Heart right ventricle (tissue), 16 donors: ENCODE measurements at places on chromosomes 4 and X. TPM values are rescaled to one million over a fixed set of nuclear protein-coding genes. Genes with fewer than 3 reads are reported as not detected.

DNA sequence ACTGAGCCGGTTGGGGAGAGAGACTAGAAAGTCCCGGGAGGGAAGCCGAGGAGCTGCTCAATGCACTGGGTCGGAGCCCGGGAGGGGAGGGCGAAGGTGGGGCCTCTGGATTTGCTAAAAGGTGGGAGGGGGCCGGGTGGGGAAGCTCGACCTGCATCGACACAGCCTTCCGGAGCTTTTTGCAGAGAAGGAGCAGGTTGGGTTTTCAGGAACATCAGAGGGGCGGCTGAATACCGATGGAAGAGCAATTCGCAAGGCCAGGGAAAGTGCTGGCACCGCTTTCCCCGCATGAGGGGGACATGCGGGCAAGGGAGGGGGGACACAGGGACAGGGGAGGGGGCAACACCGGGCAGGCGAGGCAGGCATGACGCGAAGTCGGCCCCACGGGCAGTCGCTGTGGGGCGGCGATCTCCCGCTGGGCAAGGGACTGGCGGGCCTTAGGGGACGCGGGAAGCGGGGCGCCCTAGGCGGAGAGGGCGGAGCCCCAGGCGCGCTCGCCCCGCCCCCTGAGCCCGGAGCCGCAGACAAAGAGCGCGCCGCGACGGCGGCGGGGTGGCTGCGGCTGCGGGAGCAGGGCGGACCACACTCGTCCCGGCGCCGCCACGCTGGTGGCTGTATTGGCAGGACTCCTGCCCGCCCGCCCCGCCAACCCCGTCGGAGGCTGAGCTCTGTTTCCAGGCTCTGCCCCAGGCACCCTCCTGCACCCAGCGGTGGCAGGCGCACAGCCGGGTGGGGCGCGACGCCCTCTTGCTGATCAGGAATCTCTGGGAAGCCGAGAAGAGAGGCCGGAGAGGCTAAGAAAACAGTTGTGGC is 11.6 kb downstream of the PDZD4 start:
- peaks cover 7% of the 10 kb centered on the region for H3K4me1 ChIP-seq
- no peak overlapping the region for H3K27ac ChIP-seq
- no peaks in the 10 kb centered on the region for H3K27me3 ChIP-seq

GRCh38 chrX:68935362-68935761 is 106.5 kb downstream of the EFNB1 start:
- H3K27me3 ChIP-seq, result no peaks in the 10 kb centered on the region
- H3K27ac ChIP-seq, result no peak overlapping the region
- DNase-seq, result no peak
- no peak overlapping the region for H3K4me3 ChIP-seq
- H3K36me3 ChIP-seq, result no peaks in the 10 kb centered on the region

GRCh38 chr4:55385201-55385649 is 10.5 kb upstream of the TMEM165 start:
- no peaks in the 10 kb centered on the region for H3K27me3 ChIP-seq
- H3K27ac ChIP-seq, result no peak overlapping the region
- DNase-seq, result no peak
- H3K4me1 ChIP-seq, result no peaks in the 10 kb centered on the region
- H3K4me3 ChIP-seq, result no peak overlapping the region

- no peak overlapping the region for H3K4me3 ChIP-seq
- H3K27me3 ChIP-seq, result no peaks in the 10 kb centered on the region
- no peaks in the 10 kb centered on the region for H3K36me3 ChIP-seq
- H3K4me1 ChIP-seq, result no peaks in the 10 kb centered on the region
- no peak for DNase-seq
Observed at GRCh38 chrX:107861056-107861455, 35.4 kb downstream of the MID2 start.

DNA sequence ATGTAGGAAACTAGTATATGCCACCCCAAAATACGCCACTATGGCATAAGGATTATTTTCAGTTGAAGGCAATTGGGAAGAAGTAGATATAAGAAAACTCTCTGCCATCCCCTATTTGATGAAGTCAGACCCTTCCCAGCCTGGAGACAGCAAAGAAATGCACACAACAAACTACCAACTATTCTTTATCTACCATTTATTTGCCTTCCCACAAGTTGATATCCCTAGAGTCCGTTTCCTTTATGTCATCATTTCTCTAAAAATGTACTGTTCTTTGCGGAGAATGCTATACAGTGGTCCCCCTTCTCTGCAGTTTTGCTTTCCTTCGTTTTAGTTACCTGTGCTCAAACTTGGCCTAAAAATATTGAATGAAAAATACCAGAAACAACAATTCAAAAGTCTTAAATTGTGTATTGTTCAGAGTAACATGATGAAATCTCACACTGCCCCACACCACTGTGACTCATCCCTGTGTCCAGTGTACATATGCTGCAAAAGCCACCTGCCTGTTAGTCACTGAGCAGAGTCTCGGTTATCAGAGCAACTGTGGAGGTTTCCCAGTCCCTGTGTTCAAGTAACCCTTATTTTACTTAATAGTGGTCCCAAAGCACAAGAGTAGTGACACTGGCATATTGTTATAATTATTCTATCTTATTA is 152.3 kb downstream of the WDFY3 start:
- H3K4me3 ChIP-seq, result no peak overlapping the region
- peaks cover 53% of the 10 kb centered on the region for H3K36me3 ChIP-seq
- DNase-seq, result no peak
- no peaks in the 10 kb centered on the region for H3K27me3 ChIP-seq
- H3K27ac ChIP-seq, result no peak overlapping the region

GRCh38 chr4:89957046-89957926 is 62.6 kb downstream of the MMRN1 start:
- H3K27ac ChIP-seq, result no peak overlapping the region
- no peak for DNase-seq
- no peaks in the 10 kb centered on the region for H3K4me1 ChIP-seq
- H3K4me3 ChIP-seq, result no peak overlapping the region
- no peaks in the 10 kb centered on the region for H3K36me3 ChIP-seq

DNA sequence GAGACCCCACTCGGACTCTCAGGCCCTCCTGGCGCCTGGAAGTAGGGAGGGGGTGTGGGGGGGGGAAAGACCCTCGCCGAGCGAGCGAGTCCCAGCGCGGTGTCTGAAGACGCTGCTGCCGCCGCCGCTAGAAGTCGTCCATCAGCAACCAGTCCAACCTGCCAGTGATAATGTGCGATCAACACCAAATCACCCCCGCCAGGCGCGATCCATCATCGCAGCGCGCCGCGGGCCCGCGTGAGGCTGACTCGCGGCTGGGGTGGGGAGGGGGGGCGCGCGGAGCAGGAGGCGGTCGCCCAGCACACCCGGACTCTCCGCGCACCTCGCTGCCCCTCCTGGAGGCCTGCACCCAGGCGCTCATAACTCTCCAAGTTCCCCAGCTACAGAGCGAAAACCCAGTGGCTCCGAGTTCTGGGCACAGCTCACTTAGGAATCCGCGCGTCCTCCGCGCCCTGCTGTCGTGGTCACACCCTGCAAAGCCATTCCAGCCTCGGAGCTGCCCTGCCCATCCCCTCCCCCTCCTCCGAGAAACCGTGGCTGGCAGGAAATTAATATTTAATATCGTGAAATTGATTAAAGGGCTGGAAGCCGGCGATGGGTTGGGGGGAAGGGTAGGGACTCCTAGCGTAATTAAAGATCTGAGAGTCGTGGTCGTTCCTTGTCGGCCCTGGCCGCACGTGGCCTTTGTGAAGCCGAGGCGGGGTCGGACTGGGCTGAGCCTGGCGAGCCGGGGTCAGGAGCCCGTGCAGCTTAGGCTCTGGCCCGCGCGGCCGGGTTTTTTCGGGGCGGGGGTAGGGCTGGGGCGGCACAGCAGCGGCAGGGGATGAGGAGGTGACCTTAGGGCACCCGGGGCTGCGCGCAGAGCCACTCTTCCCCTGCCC is 58.1 kb upstream of the BCOR start:
- H3K4me3 ChIP-seq, result peak overlapping the region; percentile 53
- H3K4me1 ChIP-seq, result peaks cover 38% of the 10 kb centered on the region
- H3K36me3 ChIP-seq, result no peaks in the 10 kb centered on the region
- peaks cover 100% of the 10 kb centered on the region for H3K27me3 ChIP-seq
- no peak for DNase-seq

DNA sequence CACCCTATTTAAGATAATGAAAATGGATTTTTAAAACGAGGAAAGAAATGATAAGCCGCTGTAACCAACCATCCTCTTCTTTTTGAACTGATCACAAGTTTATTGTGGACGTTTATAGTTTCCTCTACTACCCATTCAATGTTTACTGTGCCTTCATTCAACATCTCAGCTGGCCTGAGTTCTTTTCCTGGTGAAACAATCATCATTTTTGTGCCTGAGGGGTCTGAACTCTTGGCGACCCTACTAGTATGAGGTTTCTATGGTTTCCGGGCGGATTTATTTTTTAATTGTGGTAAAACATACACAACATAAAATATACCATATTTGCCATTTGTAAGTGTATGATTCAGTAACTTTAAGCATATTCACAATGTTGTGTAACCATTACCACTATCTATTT is 100.7 kb downstream of the SPRY1 start:
- H3K36me3 ChIP-seq, result no peaks in the 10 kb centered on the region
- DNase-seq, result no peak
- H3K4me1 ChIP-seq, result no peaks in the 10 kb centered on the region
- H3K27me3 ChIP-seq, result no peaks in the 10 kb centered on the region

DNA sequence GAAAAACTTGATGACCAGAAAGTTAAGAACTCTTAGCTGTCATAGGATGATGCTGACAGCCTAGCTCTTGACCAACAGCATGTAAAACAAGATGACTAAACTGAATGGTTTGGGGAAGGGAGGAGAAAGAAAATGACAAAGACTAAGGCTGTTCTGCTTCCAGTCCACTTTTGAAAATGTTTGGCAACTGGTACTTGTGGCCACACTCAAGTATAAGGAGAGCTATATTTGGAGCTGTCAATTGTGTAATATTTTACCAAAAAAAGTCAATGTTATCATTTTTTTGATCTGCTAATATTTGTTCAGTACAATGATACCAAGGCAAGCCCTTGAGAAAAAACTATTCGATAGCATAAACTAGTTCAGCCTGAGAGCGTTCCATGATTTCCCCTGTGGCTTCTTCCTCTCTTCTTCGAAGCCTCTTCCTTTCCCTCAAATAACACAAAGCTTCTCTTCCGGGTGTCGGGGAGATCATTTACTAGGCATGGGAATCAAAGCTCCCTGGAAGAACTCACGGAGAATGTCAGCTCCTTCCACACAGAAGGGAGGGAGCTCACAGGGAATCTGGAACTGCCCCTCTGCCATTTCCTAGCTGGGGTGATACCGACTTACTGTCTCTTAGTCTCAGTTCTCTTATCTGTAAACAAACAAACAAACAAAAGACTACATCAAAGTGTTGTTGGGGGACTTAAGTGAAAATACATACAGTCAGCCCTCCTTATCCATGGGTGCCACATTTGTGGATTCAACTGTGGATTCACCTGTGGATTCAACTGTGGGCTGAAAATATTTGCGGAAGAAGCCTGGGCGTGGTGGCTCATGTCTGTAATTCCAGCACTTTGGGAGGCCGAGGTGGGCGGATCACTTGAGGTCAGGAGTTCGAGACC is 82.6 kb downstream of the SCD5 start:
- no peaks in the 10 kb centered on the region for H3K27me3 ChIP-seq
- H3K4me1 ChIP-seq, result no peaks in the 10 kb centered on the region
- no peaks in the 10 kb centered on the region for H3K36me3 ChIP-seq
- H3K27ac ChIP-seq, result no peak overlapping the region
- DNase-seq, result no peak
- H3K4me3 ChIP-seq, result no peak overlapping the region

Gene POU3F4
- total RNA-seq, result not detected

Gene HMGN5
- total RNA-seq, result 2.1 TPM

Gene YIPF7
- total RNA-seq, result 1.4 TPM
